ENCODE measurements at places on chromosomes 16 and 17.
A peak's percentile ranks its signal among the peaks of the same experiment; 100 is the strongest.

DNA sequence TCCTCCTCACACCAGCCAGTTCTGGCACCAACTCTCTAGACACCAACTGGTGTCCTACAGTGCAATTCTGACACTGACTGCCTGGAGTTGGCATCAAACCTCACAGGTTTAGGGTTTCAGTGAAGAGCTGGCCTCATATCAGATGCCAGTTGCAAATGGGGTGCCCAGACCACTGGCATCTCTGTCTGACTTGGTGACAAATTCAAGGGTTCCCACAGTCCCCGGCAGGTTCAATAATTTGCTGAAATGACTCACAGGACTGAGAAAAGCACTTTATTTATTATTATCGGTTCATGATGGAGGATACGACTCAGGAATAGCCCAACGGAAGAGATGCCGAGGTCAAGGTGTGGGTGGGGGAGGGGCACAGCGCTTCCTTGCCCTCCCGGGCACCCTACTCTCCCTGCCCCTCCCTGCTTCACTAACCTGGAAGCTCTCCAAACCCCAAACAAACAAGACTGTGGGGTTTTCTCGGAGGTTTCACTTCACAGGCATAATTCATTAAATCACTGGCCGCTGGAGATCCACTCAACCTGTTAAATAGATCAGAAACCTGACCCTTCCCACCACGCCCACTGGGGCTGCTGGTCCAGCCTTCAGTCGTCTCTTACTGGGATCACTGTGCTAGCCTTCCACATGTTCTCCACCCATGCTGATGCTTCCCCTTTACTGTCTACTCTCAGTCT is 1.7 kb upstream of the NLRP1 start:
- DNase-seq = no peak

GRCh38 chr17:72056727-72057290 is 64.0 kb upstream of the SOX9 start:
- DNase-seq = no peak

GRCh38 chr17:13030459-13031300 is 12.9 kb upstream of the ELAC2 start:
- DNase-seq = peak; percentile 18

DNA sequence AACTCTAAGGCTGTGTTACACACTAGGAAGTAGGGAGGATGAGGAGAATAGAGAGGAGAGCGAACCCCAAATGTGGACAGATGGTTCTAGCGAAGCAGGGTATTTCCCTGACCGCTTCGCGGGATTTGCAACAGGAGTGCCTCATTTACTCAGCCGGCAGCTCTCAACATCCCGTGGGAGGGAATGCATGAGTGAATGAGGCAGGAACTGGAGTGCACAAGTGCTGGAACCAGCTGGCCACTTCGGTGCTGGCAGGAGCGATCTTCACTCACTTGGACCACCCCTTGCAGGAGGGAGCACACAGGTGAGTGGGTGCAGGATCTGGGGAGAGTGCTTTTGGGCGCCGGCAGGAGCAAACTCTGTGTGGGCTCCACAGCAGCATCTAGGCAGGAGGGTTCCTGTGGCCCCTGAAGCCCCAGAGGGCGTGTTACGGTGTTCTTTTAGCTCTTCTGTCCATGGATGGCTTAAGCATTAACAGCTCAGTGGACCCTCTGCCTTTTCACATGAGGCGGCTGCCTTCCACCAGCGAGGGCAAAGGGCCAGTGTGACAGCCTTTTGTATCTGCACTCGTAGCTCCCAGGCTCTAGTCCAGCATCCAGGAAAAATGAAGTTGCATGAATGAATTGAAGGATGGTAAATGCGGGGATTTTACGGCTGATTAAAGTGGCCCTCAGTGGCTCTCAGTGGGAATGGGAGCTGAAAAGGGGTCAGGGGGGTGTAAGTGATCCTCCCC is 17.4 kb upstream of the ZNHIT3 start:
- DNase-seq = no peak

- DNase-seq = no peak
Observed at GRCh38 chr17:13503526-13503925, 98.2 kb downstream of the HS3ST3A1 start.

DNA sequence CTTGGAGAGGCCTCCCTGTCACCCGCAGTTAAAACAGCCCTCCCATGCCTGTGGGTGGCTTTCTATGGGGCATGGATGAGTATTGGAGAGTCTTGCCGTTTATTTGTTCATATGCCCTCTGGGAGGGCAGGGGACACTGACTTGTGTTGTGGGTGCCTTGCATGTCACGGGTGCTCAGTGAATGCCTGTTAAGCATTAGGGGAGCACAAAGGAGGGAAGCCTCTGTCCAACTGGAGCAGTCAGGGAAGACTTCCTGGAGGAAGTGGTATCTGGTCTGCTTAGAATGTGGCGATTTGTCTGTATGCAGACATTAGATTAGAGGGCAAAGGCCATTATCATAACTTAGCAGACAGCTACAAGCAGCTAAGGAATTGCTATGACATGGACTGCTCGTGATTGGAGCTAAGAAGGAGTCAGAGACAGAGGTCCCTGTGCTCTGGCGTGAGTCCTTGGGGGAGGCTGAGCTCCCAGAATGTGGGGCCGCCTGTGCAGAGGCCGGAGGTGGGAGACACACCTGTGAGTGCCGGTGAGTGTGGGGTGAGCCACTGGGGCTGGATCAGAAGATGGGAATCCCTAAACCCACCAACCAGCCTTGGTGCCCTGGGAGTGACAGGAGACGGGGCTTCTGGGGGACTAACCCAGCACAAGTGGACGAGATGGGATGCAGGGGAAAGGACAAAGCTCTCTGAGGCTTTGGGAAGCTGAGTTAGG is 286.1 kb downstream of the SEC14L1 start:
- no peak for DNase-seq

GRCh38 chr16:63568164-63568563 is 1531.9 kb upstream of the CDH8 start:
- no peak for DNase-seq

DNA sequence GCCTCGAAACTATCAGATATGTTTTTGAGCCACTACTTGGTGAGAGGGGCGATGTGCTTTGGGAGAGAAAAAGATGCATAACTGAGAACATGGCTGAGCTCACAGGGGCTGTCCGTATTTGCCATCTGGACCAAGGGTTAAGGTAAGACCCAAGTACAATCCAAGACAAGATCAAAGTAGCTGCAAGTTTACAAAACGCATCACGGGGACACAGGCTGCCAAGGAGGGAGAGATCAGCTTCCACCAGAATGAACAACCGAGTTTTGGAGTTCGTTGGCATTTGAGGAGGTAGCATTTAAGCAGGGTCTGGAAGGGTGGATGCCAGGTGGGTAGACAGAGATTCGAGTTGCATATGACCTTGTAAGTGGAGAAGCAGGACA is 2.2 kb downstream of the PITPNC1 start:
- no peak for DNase-seq

GRCh38 chr16:14371778-14372431 is 258.2 kb downstream of the PARN start:
- DNase-seq = no peak

DNA sequence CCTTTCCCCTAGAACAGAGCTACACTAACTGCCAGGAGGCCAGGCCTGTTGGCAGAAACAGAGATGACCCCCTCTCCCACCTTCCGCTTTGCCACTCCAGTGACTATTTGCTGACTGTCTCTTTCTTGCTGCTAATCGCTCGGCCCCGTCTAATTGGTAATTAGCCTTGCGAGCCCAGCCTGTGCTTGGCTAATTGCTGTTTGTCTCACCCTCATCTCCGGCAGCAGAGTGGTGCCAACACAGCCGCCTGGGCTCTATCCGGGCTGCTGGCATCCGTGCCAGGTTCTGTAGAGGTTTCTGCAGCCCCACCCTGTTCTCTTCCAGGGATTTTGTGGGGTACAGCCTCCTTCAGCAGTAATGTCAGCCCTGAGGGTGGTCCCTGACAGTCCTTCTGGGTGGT is 27.4 kb upstream of the PHB1 start:
- no peak for DNase-seq

DNA sequence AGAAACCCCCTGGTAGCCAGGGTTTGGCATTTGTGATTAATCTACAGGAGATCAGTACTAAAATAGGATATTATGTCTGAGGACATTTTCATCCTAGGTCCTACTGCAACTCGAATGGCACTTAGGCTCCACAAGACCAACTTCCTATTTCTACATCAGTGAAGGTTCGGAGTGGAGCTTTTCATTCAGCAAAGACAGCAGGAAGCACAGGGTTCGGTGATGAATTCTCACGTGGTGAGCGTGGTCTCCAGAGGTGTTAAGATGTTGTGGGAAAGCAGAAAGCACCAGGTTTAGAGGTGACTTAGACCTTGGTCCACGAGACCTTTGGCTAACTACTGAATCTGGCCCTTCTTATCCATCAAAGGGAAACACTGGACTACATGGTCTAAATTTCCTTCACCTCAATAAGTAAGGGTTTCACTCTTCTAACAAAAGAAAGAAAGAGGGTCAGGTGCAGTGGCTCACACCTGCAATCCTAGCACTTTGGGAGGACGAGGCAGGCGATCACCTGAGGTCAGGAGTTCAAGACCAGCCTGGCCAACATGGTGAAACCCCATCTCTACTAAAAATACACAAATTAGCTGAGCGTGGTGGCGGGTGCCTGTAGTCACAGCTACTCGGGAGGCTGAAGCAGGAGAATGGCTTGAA is 13.9 kb upstream of the HELZ start:
- DNase-seq = no peak

DNA sequence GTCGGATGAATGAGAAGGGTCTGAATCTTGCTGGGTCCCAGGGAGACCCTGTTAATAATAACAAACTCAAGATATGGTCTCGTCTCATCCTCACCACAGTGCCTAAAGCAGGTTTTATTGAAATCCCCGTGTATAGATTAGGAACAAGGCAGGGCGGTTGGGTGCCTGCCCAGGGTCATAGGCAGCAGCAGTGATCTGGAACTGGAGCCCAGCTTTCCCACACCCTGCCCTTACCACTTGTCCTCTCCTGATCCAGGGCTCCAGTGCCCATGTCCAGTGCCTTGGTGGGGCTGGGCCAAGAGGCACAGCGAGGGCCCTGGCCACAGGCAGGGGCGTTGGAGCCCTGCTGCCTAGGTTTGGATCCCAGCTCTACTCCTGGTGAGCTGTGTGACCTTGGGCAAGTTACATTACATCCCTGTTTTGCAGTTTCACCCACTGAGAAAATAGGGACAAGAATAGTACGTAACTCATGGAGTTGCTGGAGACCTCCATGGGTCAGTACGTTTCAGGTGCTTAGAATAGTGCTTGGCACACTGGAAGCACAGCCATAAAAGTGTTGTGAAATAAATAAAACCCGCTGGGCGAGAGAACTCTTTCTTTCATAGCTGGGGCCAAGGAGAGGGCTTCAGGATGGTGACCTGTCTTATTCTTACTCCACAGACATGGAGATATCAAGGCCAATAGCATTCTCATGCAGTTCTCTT is 13.9 kb downstream of the SOCS3 start:
- DNase-seq = no peak

- DNase-seq = peak; percentile 57
Observed at GRCh38 chr16:28326881-28327610, 34.7 kb downstream of the SBK1 start.

- DNase-seq = no peak
Observed at GRCh38 chr17:19579192-19579761, 45.6 kb downstream of the SLC47A1 start.

- no peak for DNase-seq
Observed at GRCh38 chr17:13182854-13183253, 165.0 kb upstream of the ELAC2 start.

DNA sequence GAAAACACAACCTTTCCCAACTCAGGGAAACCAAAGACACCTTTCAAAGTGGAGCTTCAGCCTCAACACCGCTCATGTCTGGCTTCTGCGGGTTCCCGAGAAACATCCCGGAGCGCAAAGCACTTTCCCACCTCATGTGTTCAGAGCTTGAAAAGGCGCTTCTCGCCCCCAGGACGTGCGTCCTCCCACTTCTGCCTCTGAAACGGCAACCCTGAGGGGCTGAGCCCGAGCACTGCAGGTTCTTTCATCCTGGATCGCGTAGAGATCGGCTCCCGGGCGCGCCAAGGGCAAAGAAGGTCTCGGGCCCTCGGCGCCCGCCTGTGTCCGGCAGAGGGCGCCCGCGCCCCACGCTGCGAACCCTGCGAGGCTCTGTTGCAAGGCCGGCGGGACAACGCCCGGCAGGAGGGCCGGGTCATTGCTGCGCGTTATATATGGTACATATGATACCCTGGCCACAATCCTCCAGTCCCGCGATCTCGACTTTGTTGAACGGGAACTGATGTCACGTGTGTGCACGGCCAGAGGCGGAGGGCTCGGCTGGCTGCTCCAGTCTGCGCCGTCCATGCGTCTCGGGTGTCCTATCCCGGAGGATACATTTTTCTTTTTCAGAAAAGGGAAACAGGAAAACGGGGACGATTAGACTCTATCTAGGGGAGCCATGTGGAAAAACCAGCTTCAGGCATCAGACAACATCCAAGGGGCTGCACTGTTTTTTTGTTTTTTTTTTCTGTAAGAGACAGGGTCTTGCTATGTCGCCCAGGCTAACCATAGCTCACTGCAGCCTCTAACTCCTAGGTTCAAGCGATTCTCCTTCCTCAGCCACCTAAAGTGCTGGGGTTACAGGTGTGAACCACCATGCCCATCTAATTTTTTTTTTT is 19.1 kb downstream of the COQ7 start:
- DNase-seq = peak; percentile 70

DNA sequence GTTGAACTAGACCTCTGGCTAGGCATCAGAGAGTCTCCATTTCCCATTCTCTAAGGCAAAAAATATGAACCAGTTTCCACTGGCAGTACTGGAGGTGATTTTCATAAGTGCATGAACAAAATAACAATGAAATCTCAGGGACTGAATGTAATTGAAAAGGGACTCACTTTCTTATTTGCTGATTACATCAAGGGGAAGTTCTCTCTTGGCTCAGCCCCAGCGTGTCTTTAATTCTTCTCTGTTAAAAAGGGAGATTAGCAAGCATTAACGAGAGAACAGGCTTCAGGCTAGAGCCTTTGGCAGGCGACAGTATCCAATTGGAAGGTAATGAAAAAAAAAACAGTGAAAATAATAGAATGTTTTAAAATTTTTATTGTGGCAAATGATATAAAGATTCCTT is 34.0 kb upstream of the ADAMTS18 start:
- DNase-seq = no peak

DNA sequence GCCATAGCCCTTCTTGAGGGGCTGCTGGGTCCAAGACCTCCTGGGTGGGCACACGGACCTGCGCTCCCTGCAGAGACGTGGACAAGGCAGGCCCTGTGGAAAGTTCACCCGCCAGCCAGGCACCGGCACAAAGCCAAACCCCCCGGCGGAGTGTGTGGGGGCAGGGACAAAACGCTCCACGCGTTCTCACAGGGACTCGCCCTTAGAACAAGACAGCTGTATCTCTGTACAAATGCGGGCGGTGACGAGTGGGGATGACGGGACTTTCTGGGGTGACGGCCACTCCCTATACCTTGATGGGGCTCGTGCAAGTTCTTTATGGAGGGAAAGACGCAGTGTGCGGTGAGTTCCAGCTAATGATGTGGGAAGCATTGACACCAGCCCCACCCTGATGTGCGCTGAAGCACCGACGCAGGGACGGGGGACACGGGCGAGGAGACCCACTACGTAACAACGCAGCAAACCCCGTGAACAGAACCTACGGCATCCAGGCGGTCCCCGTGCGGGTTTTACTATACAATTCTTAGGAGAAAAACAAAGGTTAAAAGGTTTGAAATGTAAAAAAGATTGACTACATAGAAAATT is 49.4 kb downstream of the LMF1 start:
- no peak for DNase-seq

DNA sequence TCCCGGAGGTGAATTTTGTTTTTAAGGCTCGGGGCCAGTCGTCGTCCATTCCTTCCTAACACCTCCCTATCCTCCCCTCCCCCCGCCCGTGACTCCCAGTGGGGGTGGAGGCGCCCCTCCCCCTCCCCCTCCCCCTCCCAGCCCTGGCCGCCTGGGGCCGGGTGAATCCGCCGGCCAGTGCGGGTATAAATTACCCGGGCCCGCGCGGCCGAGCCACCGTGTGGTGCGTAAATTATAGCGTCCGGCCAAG is 2.0 kb upstream of the GSE1 start:
- DNase-seq = no peak
